ENCODE measurements at places on chromosomes 1 and 21.

DNA sequence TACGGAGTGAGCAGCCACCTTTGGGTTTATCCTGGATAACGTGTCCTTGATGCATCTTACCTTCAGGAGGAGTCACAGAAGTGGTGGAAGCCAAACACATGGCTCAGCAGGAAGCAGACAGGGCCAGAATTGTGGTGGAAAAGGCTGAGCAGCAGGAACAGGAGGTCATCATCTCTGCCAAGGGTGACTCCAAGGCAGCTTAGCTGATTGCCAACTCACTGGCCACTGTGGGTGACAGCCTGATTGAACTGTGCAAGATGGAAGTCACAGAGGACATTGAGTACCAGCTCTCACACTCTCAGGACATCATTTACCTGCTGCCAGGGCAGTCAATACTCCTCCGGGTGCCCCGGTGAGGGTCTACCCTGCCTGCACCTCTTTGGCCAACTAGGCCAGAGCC lies 179.3 kb downstream of the FAF1 start:
- no peak for DNase-seq

GRCh38 chr21:38448671-38449385 lies 49.4 kb downstream of the ERG start:
- DNase-seq: no peak

DNA sequence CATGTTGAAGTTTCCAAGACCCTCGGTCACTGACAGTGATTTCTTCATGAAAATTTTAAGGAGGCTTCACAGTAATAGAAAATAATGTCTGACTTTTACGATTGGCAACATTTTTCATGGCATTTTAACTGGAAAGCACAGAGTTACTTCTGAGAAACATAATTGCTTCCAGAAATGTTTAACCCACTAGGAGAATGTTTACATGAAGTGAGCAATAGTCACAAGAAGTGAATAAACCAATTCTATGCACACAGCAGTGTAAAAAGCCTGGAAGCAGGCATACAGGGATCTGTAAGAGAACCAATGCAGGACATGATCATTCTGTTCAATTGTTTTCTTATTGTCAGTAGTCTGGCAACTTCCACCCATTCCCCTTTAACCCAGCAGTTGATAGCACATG lies 316.2 kb upstream of the CXADR start:
- no peak for DNase-seq

DNA sequence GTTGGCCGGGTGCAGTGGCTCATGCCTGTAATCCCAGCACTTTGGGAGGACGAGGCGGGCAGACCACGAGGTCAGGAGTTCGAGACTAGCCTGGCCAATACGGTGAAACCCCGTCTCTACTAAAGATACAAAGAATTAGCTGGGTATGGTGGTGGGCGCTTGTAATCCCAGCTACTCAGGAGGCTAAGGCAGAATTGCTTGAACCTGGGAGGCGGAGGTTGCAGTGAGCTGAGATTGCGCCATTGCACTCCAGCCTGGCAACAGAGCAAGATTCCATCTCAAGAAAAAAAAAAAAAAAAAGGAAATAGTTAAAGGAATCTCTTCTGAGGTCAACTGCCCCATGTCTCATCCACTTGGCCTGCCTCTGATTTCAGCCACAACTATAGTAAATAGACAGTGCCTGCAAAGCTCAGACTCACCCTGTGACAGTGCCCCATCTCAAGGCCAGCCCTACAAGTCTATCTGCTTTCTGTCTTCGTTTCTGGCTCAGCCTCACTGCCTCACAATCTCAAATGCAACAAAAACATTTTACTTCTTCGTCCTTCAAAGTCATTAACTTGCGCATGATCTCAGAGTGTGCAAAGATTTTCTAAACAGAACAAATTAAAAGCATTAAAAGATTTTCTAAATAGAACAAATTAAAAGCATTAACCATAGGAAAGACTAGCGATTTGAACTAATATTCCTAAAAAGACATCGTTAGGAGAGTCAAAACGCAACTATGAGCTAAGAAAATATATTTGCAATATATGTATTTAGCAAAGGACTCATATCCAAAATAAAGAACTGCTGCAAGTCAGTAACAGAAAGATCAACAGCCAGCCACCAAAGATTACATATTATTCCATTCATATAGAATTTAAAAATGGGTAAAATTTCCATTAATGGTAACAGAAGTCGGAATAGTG lies 65.0 kb upstream of the PRDX6 start:
- DNase-seq: peak; percentile 35

- DNase-seq: peak; percentile 70
Measured at GRCh38 chr1:16386454-16387113, 19.5 kb downstream of the SZRD1 start.

DNA sequence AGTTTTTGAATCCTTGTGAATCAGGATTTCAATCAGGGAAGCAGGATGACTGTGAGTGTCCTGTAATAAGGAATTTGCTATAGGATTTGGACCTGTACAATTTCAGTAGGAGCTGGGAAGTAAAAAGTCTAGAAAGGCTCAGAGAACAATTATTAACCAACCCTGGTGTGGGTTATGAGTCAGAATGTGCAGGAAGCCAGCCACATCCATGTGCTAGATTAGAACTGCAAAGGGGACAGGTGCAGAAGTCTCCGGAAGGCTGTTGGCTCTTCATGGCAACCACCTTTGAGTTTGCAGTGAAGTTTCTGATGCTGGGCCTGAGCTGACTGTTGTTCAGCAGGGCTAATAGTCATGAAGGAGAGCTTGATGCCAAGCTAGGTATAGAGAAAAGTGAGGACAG lies 70.7 kb downstream of the SPATA46 start:
- no peak for DNase-seq

DNA sequence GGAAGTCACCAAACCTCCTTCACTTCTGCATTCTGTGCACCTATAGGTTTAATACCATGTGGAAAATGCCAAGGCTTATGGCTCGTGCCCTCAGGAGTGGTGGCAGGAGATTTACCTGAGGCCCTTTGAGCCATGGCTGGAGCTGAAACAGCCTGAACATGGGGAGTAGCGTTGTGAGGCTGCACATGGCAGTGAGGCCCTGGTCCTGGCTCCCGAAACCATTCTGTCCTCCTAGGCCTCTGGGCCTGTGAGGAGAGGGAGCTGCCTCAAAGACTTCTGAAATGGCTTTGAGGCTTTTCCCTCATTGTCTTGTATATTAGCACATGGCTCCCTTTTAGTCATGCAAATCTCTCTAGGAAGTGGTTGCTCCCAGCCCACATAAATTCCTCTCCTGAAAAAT lies 20.6 kb downstream of the PTGFR start:
- no peak for DNase-seq

DNA sequence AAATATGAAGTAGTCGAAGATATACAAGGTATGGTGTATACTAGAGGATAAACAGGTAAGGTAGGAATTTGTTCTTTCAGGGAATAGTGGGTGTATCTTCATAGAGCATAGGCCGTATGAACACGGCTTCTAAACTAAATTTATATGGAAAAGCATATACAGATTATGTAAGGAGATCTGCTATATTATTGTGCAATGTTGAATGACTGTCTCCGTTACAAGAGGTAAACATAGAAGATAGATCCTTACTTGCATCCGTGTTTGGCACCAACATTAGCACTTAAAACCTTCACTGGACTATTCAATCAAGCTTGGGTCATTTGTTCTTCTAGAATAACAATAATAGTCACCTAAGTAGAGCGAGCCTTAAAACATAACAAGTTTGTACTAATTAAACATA lies 45.9 kb downstream of the CLEC20A start:
- DNase-seq: no peak

DNA sequence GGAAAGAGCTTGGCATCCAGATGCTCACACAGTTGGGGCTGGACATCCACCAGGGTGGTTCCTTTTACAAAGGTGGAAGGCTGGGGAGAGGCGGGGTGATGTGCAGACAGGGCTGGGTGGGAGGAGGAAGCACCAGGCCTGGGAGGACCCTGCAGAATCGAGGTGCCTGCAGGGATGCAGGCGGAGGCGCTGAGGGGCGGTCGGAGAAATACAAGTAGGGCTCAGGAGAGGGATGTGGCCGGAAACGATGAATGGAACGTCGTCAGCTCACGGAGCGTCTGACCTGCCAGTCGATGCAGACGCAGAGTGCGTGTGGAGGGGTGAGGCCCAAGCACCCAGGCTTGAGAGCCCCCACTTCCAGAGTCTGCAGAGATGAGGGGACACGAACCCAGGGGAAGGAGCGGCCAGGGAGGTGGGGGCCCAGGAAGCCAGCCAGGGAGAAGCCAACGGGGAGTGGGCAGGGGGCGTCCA lies 63.4 kb downstream of the TRIM11 start:
- DNase-seq: no peak

DNA sequence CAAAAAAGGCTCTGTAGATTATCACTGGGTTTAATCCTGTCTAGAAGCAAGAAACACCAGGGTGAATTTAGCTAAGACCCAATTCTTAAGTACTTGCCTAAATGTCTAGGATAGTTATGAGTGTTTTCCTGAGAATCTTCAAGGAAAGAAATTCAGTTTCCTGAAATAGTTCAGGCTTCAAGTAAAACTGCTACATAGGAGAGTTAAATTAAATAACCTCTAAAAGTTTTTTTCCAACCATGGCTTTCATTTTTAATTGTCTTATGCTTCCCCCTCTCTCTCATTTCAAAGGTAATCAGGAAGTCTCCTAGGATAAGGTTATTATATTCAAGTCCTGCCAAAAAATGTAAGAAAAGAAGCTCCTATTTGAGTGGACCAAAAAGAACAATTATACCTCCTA lies 46.7 kb upstream of the FBXO28 start:
- DNase-seq: no peak

DNA sequence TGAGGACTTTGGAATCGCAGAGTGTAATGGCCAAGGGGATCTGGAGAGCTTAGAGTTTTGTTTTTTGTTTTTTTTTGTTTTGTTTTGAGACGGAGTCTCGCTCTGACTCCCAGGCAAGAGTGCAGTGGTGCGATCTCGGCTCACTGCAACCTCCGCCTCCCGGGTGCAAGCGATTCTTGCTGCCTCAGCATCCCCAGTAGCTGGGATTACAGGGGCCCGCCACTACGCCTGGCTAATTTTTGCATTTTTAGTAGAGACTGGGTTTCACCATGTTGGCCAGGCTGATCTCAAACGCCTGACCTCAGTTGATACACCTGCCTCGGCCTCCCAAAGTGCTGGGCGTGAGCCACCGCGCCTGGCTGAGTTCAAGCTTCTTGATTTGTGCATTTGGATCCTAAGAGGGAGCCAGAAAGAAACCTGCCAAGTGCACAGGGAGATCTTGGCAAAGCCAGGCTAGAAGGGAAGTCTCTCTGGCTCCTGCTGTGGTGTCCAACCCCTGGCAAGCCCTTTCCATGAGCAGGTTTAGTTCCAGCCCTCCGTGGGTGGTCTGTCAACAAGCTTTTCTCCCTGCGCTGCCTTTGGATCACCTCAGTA lies 852 bp downstream of the FAAH start:
- no peak for DNase-seq

GRCh38 chr1:174996476-174996875 lies 3.3 kb upstream of the CACYBP start:
- DNase-seq: no peak

- DNase-seq: no peak
Measured at GRCh38 chr1:46173361-46173856, 1.5 kb upstream of the TSPAN1 start.

DNA sequence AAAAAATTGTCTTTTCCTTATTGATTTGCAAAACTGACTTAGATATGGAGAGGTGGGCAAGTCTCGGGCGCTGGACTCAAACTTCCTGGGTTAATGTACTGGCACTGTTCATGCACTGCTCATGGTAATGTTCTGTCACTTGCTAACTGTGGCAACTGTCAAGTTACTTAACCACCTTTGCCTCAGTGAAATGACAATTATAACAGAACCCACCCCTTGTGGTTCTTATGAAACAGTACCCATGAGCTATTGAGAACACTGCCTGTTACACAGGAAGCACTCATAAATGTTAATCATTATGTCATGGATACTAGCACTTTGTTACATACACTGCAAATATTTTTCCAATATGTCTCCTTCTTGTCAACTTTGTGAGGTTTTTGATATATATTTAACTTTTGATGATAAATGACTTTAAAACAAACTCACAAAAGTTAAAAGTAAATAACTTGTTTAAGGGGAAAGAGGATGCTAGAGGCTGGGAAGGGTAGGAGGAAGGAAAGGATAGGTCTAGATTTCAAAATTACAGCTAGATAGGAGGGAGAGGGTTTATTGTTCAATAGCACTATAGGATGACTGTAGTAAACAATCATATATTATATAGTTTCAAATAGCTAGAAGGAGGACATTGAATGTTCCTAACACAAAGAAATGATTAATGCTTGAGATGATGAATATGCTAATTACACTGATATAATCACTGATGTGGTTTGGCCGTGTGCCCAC lies 342.5 kb downstream of the ADGRL2 start:
- DNase-seq: no peak

DNA sequence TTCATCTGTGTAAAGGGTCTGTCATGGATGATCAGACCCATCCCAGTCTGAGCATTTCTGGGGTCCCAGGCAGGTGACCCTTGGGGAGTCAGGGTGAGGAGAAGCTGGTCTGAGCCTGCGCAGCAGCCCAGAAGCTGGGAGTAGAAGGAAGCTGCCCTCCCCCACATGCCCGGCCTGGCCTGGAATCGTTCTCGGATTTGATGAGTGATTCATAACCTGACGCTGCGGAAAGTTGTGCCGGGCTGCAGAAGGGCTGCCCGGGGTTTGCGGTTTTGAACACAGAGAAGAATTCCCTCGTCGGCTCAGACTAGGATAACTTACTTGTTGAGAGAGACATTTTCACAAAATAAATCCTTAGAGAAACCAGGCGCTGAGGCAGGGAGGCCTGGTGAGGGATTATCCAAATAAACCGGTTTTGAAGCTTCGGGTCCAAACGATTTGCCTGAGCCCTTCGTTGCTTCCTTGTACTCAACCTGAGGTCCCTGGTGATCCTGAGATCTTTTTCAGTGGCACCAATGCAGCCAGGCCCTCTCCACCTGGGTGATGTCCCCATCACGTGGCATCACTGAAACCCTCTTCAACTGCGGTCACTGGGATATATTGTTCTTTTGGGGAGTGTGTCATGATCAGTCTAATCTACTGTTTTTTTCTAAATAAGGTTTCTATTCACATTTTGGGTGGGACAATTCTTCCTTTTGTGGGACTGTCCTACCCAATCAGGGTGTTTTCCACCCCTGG lies 29.2 kb downstream of the EPHB2 start:
- peak; percentile 88 for DNase-seq

DNA sequence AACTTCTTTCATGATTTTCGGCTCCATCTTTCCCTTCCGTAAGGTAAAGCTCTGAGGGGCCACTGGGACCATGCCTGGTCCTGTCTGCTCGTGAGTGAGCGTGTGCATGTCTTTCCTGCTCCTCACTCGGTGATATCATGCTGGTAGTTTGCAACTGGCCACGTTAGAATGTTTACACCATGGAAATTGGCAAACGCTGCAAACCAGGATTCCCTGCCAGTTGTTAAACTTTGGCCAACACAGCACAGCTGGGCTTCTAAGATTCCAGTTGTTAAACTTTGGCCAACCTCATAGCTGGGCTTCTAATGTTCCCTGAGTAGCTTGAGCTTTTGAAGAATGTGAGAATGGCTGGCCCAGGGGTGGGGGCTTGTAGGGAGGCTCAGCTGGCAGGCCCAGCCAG lies 68.0 kb upstream of the ACTL8 start:
- DNase-seq: no peak

GRCh38 chr21:42594616-42595282 lies 58.7 kb upstream of the PDE9A start:
- no peak for DNase-seq

Measured in HTR-8/SVneo (cell line).